ENCODE measurements at places on chromosomes 2 and 18.

- no peak for DNase-seq
Observed at GRCh38 chr2:52810460-52810859, 957.1 kb upstream of the CHAC2 start.

DNA sequence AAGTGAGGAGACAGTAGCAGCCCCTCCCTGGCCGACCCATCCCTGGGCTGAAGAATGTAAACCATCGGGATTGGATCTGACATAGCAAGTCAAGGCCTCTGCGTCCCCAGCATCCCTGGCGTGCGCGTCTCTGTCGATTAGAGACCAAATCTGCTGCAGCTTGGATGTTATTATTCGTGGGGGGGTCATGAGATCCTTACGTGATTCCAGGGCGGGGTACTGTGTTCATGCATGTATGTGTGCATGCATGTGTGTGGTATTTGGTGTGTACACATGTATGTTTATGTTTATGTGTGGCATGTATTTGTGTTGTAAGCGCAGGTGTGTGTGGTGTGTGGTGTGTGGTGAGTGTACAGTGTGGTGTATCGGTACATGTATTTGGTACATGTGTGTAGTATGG is 741.8 kb upstream of the SALL3 start:
- DNase-seq, result no peak

DNA sequence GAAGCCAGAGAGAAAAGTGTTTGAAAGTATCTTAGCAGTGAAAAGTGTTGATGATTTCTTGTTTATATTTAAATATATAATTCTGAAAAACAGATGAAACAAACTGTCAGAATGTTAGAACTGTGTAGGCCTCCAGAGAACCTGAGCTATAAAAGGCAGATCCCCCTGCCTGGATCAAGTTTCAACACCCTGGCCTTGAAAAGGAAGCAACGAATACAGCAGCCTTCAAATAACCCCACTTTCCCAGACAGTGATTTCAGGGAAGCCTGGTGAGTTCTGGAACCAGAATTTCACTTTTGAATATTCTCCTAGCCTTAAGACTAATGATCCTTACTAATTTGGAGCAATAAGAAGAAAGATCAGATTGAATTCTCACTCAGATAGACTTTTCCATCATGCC is 13.3 kb upstream of the TRIM43 start:
- DNase-seq, result no peak

DNA sequence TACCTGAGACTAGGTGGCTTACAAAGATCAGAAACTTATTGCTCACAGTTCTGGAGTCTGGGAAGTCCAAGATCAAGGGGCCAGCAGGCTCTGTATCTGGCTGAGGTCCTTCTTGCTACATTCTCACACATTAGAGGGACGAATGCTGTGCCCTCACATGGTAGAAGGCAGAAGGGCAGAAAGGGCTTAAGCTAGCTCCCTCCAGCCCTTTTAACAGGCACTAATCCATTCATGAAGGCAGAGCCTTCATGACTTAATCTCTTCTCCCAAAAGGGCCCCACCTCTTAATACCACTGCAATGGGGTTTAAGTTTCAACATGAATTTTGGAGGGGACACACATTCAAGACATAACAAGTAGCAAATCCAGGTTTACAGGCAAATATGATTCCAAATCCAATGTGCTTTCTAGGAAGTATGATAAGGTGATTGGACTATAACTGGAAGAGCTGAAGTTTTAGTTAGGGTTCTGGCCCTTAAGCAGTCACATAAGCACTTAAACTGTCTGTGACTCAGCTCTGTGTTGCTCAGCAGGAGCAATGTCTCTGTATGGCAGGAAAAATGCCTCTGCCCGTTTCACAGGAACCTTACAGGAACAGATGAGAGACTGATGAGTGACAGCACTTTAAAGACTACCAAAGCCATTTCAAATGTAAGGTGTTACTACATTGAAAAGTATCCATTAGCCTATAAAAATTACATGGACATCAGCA is 119.6 kb upstream of the PTPRM start:
- no peak for DNase-seq

DNA sequence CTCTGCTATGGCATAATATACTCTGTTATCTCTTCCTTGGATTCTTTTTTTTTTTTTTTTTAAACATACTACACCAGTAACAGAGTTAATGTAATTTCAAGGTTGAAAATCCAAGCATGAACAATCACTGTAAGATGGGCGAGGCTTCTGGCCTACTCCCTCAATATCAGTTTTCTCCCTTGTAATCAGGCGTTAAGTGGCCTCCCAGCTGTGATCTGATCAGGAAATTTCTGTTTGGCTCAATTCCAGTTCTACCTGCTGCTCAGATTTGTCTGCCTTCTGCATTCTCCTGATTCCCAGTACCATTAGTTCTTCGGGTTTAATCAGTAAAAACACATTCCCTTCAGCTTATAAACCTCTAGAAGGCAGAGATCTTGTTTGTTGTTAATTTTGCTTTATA is 18.6 kb downstream of the PRKD3 start:
- DNase-seq, result no peak

DNA sequence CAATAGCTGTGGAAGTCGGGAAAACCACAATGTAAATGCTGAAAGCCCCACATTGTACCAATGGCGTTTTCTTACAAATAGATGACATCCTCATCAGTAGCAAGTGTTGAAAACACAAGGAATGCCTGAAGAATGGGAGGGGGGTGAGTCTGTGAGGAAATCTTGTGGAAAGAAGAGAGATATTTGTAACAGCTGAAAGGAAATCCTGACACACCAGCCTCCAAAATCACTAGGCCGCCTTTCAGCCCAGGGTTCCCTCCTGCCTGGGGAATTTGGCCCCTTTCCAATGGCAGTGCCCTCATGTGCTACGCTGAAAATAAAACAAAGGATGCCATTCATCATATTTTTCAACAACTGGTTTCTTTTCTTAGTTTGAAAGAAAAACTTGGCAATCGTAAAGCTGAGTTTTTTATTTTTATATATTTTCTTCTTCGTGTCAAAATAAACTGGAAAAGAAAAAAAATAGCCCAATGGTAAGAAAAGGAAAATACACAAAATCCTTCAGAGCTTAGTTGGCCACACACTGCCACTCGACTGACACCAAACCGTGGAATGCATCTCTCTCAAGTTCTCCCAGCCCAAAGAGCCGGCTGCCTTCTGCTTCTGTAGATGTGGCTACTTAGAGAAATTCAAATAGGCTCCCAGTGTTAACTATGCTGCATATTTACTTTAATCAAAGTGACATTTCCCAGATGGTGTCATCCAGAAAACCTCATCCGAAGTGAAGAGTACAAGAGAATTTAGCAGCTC is 52.0 kb downstream of the FTCDNL1 start:
- no peak for DNase-seq

DNA sequence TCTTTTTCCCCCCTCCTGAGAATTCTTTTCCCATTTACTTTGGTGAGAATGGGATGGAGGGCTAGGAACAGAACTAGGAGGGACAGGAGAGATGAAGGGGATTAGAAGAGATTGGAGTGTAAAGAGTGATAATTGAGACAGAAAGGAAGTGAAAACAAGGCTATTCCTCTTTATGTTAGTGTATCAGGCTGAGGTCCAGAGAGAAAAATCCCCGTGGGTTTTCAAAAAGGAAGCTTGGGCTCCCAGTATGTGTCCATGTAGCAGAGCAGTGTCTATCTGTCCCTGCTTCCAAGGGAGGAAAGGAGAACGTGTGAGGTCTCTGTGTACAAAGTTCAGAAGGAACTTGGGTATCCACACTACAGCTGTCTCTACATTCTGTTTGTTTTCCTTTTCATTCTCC is 59.9 kb upstream of the KCNE4 start:
- no peak for DNase-seq

DNA sequence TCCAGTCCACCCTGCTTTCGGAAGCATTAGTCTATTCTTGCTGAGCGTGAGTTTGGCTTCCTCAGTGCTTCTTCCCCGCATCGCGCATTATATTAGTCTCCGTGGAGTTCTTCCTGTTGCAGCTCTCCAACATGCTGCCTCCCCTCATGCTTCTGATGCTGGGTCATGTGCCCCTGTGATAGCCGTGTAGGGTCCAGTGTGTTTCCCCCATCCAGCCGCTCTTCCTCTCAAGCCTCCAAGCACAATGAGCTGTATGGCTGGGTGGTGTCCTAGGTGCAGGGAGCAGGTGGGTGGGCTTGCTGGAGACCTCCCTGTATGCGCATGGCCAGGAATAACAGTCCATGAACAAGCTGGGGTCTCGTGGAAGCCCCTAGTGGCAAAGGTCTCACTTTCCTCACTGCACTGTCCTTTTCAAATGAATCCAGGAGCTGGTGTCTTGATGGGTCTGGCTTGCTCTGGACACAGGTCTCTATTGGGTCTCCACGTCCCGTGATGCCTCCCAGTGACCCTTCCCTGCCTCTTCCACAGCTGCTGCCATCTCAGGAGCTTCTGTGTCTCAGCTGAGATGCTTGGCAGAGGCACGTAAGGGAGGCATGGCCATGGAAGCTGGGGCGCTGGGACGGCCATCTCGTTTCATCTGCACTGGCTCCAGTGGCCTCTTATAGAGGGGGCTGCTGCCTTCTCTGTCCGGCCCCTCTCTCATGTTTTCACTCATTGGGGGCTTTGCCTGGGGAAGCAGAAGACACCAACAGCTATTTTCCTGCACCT is 54.8 kb upstream of the HDAC4 start:
- no peak for DNase-seq
